ENCODE measurements at places on chromosomes 12 and 14.

- no peak for DNase-seq
Measured at GRCh38 chr14:85217412-85217811, 312.5 kb upstream of the FLRT2 start.

- no peak for DNase-seq
Measured at GRCh38 chr12:52912711-52913430, 8.0 kb upstream of the KRT8 start.

GRCh38 chr14:88179716-88180115 lies 143.4 kb downstream of the KCNK10 start:
- no peak for DNase-seq

- no peak for DNase-seq
Measured at GRCh38 chr14:53027041-53027440, 76.2 kb upstream of the FERMT2 start.

- no peak for DNase-seq
Measured at GRCh38 chr12:57218030-57218853, 1.6 kb downstream of the NXPH4 start.

GRCh38 chr14:76953311-76953945 lies 75.1 kb downstream of the IRF2BPL start:
- no peak for DNase-seq

GRCh38 chr12:126247936-126248335 lies 1182.7 kb downstream of the AACS start:
- no peak for DNase-seq

- no peak for DNase-seq
Measured at GRCh38 chr14:24880689-24881088, 169.3 kb downstream of the STXBP6 start.
